NCI-H1694 (cell line): ENCODE measurements at places on chromosomes 4 and X.

DNA sequence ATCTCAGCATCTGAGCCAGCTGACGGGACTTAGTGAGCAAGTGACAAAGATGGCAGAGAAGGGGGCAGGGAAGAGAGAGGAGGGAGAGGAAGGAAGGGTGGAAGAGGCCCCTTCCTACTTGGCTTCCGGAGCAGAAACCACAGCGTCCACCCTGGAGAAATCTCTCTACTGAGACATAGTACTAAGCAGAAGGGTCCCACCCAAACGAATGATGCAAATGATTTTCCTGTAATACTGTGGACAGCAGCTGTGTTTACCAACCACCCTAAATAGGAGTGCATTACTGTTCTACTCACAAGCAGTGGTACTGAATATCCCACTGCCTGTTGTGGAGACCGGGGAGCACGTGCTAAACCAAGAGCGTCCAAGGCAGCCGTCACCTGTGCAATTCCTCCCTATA is 29.4 kb downstream of the DTHD1 start:
- DNase-seq, result no peak

DNA sequence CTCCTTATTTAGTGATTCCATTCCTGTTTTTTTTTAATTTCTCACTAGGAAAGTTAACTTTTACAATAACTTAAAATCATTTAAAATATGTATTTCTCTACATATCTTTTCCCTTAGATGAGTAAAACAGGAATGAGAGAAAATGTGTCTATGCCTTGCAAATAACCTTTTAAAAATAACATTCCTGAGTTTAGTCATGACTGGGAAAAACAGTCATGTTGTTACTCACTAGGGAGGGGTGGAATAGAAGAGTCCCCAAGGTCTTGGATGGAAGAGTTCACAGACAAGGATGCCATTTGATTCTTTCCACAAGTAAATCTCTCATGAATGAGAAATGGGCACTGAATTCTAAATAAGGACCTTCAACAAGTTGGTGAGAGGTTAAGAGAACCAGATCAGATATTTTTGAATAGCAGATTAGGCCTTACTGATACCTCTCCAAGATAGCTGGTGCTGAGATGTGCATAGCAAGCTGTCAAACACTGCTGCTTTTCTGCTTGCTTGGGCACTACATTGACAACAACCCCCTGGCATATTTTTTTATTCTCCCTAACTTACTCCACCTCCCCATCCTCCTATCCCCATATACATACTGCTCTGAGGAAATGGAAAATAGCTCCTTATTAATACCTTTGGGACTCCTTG is 25.1 kb downstream of the UGDH start:
- no peak for DNase-seq

GRCh38 chr4:108429662-108430061 is 190.7 kb upstream of the RPL34 start:
- no peak for DNase-seq

DNA sequence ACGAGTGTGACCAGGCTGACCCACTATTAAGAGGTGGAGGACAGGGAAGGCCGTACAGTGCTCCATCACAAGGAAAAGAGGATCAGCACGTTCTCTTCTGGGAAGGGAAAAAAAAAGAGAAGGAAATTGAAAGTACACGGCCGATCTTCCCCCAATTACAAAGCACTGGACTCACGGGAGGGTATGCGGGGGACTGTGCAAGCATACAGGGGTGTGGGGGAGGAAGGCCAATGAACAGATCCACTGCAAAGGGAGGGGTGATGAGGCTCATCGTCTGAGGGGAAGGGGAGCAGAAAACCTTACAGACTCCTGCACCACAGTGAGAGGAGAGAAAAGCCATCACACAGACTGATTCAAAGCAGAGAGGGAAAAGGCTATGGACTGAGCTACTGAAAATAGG is 1.1 kb downstream of the ELK1 start:
- no peak for DNase-seq

- DNase-seq, result no peak
Observed at GRCh38 chr4:164488114-164488513, 265.8 kb upstream of the SMIM31 start.

DNA sequence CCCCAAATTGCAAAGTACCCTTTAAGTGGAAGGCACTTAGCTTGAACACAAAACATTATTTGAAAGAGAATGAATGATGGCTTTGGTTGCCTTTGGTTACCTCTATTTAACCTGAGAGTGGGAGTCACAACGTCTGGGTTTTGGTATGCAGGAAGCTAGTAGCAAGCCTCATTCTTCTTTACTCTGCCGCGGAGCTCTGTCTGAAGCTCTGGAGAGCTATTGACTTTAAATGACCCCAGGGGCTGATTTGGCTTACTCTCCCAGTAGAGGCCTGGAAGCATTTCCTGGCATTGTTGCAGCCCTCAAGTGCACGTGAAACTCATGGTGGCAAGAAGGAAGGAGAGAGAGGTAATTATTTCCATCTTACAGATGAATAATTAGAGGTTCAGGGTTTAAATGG is 81.8 kb upstream of the MAGEA4 start:
- no peak for DNase-seq

DNA sequence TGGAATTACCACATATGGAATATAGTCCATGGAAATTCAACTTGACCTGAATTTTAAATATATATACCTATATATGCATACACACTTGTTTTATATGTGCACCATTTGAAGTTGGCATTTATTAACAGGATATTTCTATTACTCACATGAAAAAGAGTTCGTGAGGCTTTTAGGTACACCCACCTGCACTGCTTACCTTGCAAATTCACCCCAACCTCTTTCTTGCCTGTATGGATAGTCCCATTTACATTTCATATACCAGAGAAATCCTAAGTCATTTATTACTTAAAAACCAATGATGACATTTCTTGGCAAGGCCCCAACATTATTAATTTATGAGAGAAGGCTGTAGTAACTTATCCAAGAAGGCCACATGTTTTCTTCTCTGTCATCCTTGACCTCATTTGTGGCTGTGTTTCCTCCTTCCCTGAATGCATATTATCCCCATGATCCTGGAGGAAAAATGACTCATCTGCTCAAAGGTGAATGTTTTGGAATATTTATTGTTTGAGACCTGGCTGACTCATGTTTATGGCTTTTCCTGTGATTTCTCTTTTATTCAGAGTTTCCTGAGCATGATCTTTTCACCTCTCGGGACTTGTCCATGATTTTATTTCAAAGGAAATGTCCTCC is 62.2 kb upstream of the FAM241A start:
- no peak for DNase-seq

DNA sequence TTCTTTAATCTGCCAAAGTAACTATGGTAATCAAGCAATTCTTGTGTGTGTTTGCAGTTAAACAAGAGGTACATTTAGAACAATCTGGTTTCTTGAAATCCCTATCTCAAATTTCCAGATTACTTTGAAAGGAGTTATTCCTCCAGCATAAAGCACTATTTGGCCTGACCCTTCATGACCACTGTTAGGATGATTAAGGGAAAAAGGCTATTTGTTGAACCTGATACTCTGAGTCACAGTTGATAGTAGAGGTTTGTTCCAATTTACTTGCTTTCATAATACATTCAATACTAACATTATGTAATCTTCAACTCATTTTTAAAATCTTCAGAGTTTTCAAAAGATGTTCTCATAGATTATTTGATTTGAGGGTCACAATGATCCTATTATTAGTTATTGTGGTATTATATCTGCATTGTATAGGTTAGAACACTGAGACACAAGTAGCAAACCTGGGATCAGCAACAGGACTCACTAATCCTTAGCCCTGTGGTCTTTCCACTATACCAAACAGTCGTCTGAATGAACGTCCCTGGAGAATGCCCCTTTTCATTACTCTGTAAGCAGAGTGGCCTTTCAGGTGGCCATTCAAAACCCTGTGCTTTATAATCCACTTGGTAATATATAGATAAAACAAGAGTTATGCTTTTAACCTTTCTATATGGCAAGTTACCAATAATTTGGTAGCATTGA is 8.1 kb upstream of the NDST4 start:
- DNase-seq, result no peak

GRCh38 chr4:97911236-97911906 is 231.9 kb downstream of the STPG2 start:
- DNase-seq, result no peak

DNA sequence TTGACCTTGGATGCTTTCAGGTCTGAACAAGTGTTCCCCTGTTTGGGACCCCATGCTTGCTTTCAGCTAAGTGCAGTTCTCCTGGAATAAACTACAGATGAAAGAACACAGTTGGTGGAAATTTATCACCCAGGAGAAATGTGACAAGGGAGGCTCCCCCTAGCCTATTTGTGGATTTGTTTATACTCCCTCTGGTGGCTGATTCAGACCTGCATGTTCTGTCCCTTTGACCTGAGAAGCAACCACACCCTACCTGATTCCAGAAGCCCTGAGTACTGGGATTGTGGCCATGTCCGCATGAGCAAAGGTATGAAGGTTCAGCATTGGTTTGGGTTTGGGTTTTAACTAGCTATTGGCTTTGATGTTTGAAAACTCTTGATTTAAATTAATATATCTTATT is 440.9 kb downstream of the MID1IP1 start:
- peak; percentile 65 for DNase-seq

DNA sequence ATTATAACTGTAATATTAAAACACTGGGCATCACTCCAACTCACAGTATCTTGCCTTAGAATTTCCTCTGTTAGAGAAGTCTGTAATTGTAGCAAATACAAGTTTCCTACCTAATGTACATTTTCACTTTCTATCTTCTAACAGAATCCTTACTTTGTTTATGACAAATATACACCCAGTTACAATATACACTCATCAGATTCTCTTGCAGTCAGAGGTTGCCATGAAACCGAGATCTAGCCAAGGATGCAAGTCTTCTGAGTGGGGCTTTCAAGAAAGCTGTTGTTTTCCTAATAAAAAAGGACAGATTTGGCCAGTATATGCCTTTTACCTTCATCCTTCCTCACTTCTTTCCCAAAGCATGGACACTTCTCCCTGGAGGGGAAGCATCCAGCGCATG is 228.9 kb downstream of the SCFD2 start:
- DNase-seq, result no peak

GRCh38 chr4:176788248-176788647 is 4.5 kb downstream of the VEGFC start:
- DNase-seq, result no peak

DNA sequence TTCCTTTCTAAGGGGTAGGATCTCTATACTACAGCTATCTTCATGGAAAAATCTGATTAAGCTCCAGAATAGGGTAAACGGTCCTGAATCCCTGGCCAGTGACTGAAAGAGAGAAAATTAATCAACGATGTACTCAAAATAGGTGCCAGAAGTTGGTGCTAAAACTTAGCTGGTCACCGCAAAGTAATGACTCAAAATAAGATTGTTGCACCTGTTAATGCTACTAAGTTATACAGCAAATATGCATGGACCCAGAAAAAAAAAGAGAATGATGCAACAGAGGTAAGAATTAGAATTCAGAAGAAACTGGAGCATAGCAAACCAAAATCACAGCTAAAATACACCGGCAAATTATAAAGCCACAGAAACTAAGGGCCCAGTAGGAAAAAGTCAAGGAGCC is 239.7 kb upstream of the FAM241A start:
- no peak for DNase-seq

DNA sequence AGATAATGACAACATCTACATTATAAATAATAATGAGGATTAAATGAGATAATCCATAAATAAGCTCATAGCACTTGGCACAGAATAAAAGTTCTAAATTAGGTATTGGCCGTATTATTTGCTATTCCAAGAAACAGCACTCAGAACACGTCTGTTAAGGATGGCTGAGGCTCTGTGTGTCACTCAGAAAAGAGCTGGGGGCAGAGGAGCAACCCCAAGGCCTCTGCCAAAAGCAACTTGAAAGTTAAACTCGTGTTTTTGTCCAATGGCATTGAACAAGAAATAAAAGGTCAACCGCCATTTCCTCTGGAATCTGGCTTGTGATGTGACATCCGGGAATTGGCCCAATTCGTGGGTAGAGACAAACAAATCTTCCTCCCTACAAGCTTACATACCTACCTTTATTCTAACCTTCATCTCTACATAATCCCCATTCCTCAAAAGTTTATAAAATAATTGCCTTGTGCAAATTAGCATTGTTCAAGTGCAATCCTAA is 42.3 kb upstream of the FAM241A start:
- DNase-seq, result no peak

- DNase-seq, result no peak
Observed at GRCh38 chrX:45591650-45592049, 391.0 kb upstream of the DIPK2B start.

DNA sequence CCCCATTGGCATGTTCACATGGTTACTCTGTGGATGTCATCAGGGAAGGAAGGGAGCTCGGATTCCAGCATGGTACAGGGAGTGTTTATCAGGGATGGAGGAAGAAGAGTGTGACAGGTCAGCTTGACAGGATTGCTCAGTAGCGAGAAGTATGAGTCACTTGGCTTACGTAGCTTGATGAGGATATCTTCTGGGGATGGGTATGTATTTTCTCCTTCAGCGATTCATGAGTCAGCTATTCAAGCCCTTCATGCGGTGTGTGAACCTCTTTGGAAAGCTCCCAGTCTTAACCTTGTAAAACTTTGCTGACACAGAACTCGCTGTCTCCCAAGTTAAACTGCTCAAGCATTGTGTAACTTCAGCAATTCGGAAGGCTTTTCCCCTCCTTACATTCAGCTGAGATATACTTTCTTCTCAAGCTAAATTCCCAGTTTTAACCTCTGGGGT is 275.4 kb downstream of the ARHGAP10 start:
- no peak for DNase-seq

DNA sequence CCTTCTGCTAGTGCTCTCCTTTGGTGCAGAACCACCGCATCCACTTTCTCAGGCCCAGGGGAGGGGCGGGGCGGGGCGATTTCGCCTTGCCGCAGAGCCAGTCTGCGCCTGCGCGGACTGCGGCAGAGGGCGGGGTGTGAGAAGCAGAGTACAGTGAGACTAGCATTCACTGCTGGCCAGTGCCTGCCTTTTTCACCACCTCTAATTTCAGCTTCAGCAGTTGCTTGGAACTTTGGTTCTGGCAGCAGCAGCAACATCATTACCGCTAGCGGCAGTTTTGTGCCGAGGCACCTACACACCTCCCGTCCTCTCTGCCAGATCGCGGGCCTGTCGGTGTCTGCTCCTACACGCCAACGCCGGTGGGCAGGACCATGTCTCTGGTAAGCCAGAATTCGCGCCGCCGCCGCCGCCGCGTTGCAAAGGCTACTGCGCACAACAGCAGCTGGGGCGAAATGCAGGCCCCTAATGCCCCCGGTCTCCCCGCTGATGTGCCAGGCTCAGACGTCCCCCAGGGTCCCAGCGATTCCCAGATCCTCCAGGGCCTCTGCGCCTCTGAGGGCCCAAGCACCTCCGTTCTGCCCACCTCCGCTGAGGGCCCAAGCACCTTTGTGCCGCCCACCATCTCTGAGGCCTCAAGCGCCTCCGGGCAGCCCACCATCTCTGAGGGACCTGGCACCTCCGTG is at the start of gene MAGEE1:
TSS of gene MAGEE1 (plus strand) at position 151 of the 683 bp plus-strand sequence. CDS start at position 372, 221 bp downstream.
- peak; percentile 52 for DNase-seq

GRCh38 chr4:87278335-87278794 is 44.3 kb downstream of the HSD17B13 start:
- no peak for DNase-seq
